ENCODE measurements at places on chromosomes 3 and 15. TPM values are rescaled to one million over a fixed set of nuclear protein-coding genes. Genes with fewer than 3 reads are reported as not detected.

The GJD2 gene
- 0.04 TPM for polyA plus RNA-seq

The HGD gene
- polyA plus RNA-seq: 46.2 TPM

The SPATA12 gene
- not detected for polyA plus RNA-seq

The PLSCR2 gene
- not detected for polyA plus RNA-seq

The MYEF2 gene
- 16.6 TPM for polyA plus RNA-seq

The SKOR1 gene
- 0.45 TPM for polyA plus RNA-seq

The SPTBN5 gene
- 1.6 TPM for polyA plus RNA-seq

The GOLGA8O gene
- polyA plus RNA-seq: 0.15 TPM

The UROC1 gene
- polyA plus RNA-seq: not detected

The PRKCI gene
- polyA plus RNA-seq: 15.6 TPM

The PLA2G4D gene
- 0.22 TPM for polyA plus RNA-seq

The ALDH1L1 gene
- 0.27 TPM for polyA plus RNA-seq

The AMIGO3 gene
- 0.84 TPM for polyA plus RNA-seq

The CASR gene
- polyA plus RNA-seq: 1.7 TPM

The TRH gene
- polyA plus RNA-seq: not detected

The CCDC39 gene
- not detected for polyA plus RNA-seq

The FGF12 gene
- 1.1 TPM for polyA plus RNA-seq

The ILDR1 gene
- 0.81 TPM for polyA plus RNA-seq

The TM4SF18 gene
- polyA plus RNA-seq: 0.27 TPM

The APBA2 gene
- 1.9 TPM for polyA plus RNA-seq

The CD86 gene
- polyA plus RNA-seq: 0.89 TPM

The MUC20 gene
- 54.6 TPM for polyA plus RNA-seq

The EPHB3 gene
- polyA plus RNA-seq: 0.67 TPM

The NANOGP8 gene
- polyA plus RNA-seq: not detected

The GPR87 gene
- polyA plus RNA-seq: not detected

The TYRO3 gene
- polyA plus RNA-seq: 9.6 TPM

The IGDCC3 gene
- polyA plus RNA-seq: 0.18 TPM

The GOLGA6B gene
- not detected for polyA plus RNA-seq

The POLQ gene
- 4.2 TPM for polyA plus RNA-seq

The CLRN1 gene
- 3.6 TPM for polyA plus RNA-seq

The LSMEM2 gene
- polyA plus RNA-seq: not detected

The ALDH1A2 gene
- polyA plus RNA-seq: 0.45 TPM

The MYH15 gene
- 0.27 TPM for polyA plus RNA-seq

The SPG11 gene
- 34.6 TPM for polyA plus RNA-seq

The RAB43 gene
- polyA plus RNA-seq: 9.5 TPM

The IRAK2 gene
- polyA plus RNA-seq: 4.2 TPM

The FAM227B gene
- polyA plus RNA-seq: 8.7 TPM

The DLL4 gene
- polyA plus RNA-seq: 14.4 TPM

All from small intestine (tissue), 16 donors.